Stimulated activated CD4-positive, alpha-beta T cell treated with anti-CD3 and anti-CD28 coated beads, Interleukin-1b, Interleukin-23, amount 100 ng/mL, for 48 hours (primary cell): ENCODE measurements at places on chromosomes 12 and 14.

DNA sequence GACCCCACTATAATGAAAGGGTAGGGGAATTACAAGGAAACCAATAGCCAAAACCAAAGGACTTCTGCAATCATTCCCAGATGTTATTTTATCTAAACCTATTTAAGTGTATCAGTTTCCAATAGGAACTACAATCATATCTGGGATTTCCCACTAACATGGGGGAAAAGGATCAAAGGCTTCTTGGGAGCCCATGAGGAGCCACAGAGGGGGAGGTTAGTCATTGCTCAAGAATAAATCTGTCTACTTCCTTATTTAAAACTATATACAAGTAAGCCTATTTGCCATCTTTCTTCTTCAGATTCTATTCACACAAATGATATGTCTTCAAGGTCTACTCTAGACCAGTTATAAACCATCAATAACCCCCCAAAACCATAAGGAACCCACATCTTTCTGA is 33.1 kb downstream of the FGD6 start:
- DNase-seq: no peak

DNA sequence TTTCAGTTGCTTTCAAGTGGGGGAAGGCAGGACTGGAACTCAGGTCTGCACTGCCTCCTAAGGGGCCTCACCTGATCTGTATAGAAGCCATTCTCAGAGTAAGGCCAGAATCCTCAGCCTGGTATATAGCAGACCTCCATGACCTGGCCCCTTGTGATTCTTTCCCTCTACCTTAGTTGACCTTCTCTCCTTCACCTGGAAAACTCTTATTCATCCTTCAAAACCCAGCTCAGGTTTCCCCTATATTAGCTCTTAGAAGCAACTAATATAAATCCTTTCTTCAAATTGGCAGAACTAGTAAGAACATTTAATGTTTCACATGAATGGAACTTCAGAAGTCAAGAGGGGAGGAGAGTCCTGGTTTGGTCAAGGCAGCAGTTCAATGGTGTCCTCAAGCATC is 26.0 kb upstream of the WSCD2 start:
- DNase-seq: no peak

DNA sequence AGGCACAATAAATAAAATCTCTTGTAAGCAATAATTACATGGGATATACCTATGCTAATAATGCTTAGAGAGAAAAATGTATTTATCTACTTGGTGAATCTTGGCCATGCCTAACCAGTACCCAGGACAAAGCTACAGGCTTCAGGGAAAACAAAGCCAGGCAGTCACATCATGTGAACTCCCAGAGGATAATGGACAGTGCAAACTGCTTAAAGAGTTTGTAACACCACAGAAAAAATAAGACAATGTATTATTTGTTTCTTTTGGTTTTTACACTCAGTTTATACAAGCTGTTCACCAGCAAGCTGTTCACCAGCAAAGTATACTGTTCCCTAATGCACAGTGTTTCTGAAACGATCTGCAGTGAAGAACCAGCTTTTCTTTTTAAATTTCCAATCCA is 38.0 kb downstream of the DICER1 start:
- DNase-seq: no peak

GRCh38 chr12:90243211-90243610 is 534.6 kb upstream of the ATP2B1 start:
- no peak for DNase-seq
